Stimulated activated CD4-positive, alpha-beta T cell treated with anti-CD3 and anti-CD28 coated beads, Interleukin-12 subunit alpha, Interleukin-12 subunit beta, amount 100 ng/mL, for 4 hours (primary cell): ENCODE measurements at places on chromosomes 11 and 22.

DNA sequence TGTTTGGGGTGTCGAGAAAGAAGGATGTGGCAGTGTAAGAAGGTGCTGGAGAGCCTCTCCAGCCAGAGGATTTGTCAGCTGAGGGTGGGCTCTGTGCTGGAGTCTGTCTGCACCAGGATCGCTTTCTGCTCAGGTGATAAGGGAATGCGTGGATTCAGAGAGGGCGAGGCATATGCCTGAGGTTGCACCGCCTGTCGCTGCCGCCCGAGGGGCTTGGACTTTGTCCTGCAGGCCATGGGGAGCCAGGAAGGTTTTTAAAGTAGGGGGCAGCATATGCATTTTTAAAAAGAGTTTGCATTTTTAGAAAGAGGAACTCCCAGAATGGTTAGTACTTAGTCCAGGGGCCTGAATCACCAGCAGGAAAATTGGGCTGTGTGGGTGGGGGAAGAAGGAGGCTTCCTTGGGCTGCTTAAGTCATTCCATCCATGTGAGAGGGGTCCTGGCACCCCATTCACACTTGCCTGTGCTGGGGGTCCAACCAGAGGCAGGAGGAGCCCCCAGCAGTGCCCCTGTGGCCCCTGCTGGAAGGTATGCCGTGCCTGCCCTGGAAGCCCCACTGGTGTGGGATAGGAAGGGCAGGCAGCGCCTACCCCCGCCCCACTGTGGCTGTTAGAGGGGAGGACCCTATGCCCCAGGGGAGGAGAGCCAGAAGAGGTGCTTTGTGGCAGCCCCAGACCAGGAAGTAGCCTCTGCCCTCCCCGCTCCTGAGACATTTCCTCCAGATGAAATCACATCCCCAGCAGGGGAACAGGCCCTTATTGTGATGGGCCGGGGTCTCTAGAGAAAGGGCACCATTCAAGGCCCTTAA is 35.8 kb upstream of the MYRF start:
- DNase-seq, result no peak

- no peak for DNase-seq
Measured at GRCh38 chr11:117910941-117911655, 18.1 kb downstream of the TMPRSS13 start.

DNA sequence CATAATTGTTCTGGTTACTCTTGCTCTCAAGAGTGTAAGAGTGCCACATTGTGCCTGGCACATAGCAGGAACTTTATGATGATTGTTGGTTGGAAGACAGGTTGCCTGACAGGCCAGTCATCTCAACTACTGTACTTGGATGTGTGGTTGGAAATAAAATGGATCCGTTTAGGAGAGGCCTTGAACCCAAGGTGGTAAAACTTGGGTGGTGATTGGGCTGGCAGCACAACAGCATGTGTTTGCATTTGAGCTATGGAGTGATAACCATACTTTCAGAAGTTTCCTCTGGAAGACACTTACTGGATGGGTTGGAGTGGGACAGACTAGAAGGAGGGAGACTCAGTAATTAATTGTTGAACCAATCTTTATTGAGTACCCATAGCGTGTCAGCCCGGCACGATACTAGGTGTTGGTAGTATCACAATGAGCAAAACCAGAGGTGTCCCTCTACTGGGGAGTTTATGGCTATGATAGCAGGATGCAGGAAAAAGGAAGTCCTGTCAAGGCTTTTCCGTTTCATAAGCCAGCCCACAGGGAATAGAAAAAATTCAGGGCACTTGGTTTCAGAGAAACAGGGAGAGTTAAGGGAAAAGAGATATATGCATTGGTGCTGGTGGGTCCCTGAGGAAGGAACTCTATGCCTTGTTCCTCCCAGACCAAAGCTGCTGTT is 3.1 kb upstream of the TMEM109 start:
- no peak for DNase-seq

GRCh38 chr11:70703141-70704064 is 305.1 kb downstream of the CTTN start:
- DNase-seq, result no peak

- no peak for DNase-seq
Measured at GRCh38 chr11:117823294-117823945, 1.1 kb downstream of the FXYD2 start.

DNA sequence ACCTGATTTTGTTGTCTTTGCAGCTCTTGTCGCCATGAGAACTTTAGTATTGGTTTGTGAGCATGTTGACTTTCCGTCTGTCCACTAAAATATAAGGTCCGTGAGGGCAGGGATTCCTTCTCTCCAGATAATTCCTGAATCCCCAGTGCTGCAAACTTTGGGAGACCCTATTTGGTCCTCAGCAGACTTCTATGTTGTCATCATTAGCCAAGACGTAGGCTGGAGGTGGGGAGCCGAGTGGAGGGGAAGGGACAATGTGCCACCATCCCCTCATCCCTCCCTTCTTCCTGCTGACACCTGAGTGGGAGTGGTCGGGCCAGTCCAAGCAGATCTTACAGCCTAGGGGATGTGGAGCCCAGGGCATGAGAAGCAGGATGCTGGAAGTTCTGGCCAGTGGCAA is 690.6 kb downstream of the TBC1D22A start:
- DNase-seq, result no peak

DNA sequence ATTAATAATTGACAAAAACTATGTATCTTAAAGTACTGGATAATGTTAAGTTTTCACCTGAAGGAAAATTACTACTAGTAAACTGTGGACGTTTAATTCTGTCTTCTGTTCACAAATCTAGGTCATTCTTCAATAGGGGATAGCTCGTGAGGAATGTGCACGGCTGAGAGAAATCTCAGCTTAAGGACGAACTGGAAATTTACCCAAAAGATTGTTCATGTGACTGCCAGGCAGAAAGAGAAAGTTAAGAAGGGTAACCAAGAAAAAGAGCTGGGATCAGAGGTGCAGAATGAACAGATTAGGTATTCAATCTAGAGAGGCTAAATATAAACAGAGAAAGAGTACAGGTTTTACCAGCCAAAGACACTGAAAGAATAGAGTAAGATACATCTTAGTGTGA is 245.3 kb downstream of the CASP12 start:
- DNase-seq, result no peak

- DNase-seq, result no peak
Measured at GRCh38 chr11:11898648-11899047, 56.9 kb downstream of the USP47 start.

DNA sequence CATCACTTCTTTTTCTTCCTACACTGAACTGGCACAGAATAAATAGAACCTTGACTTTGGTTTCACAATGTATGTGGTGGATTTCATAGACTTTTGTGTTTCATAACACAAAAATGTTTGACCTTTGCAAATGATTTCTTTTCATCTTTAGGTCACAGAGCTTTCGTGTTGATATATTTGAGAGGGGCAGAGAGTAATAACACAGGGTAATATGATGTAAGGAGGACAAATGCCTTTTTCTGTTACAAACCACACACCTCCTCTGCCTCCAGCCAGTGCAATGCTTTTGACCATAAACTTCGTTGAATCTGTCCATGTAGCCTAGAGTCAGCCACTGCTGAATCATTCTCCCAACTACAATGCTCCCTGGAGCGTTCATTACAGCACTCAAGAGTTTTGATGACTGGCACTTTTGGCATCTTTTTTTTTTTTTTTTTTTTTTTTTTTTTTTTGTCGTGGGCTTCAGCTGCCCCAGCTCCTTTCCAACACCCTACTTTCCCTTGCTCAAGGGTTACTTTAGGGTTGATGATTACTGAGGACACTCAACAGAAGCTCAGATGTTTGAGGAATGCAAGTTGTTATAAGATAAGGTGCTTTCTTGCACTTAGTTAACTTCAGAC is 11.4 kb upstream of the CAT start:
- no peak for DNase-seq

DNA sequence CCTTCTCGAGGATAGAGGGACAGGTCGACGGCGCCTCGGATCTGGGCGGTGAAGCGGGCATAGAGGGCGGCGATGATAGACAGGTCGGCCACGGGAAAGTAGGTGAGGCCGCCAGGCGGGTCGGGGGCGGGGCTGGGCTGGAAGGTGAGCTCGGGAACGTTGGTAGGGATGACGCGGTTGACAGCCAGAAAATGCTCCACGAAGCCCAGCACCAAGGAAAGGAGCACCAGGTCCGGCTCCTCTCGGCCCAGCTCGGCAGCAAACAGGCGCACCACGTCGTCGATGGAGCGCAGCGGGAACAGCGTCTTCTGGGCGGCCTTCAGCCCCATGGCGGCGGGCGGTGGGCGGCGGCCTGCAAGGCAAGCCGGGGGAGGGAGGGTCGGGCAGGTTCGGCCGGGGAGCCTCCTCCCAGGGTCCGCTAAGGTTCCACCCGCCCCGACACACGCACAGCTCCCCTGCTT is 540 bp downstream of the MEN1 start:
- peak; percentile 26 for DNase-seq

- DNase-seq, result no peak
Measured at GRCh38 chr11:121650351-121651256, 197.8 kb upstream of the SORL1-AS1 start.

DNA sequence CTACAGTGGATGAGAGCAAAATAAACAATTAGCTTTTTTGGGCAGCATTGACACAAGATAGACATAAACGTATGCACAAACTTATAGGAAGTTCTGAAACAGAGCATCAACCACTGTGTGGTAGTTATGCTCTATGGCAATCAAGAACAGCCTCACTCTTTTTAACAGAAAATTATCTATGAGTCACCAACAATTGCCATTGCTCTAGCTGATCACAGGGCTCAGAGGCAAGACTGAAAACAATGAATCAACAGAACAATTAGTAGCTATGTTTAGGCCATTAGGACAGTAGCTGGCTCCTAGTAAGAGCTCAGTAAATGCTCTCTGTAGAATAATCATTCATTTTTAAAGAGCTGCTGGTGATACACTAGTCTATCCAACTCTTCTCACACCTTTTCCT is 34.9 kb upstream of the PICALM start:
- no peak for DNase-seq

GRCh38 chr11:9446230-9446629 is 14.6 kb upstream of the ZNF143 start:
- no peak for DNase-seq

GRCh38 chr11:112459001-112459400 is 198.3 kb upstream of the PLET1 start:
- no peak for DNase-seq

DNA sequence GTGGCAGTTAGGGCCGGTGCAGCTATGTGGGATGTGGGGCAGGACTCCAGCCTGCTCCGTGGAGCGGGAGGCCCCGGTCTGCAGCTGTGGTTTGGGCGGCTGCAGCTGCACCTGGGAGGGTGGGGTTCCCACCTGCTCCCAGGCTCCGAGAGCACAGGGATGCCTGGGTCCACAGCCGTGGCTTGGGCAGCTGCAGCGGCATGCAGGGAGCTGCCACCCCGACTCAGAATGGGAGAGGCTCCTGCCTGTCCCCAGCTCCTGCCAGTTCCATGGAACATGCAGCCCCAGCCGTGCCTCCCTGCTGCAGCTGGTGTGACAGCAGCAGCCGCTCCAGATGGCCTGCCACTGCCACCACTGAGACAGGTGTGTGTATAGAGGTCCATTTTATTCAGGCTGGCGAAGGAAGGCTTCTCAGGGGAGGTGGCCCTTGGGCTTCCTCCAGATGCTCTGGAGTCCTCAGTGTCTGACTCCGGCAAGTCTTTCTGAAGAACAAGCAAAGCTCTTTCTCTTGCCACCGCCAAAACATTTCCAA is 21.8 kb upstream of the UPK3A start:
- no peak for DNase-seq

DNA sequence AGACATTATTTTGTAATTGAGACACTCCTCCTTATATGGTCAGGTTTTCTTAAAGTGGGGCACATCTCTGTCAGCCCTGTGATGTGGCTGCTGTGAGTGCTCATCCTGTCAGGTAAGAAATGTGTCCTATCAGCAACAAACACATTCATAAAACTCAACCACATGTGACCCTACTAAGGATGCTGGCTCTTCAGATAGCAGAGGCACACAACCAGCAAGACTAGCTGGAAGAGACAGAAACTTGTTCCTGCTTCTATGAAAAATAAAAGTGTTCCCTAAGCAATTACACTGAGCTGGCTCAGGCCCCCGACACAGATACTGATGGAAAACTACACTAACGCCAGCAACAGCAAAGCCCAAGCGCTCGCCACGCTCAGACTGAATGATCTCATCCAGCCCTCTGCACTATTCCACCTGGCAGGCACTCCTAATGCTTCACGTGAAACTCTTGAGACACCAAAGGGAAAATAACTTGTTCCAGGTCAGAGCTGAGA is 49.8 kb upstream of the CYP2D6 start:
- DNase-seq, result peak; percentile 20

GRCh38 chr11:48080301-48080861 is 100.0 kb downstream of the PTPRJ start:
- no peak for DNase-seq

DNA sequence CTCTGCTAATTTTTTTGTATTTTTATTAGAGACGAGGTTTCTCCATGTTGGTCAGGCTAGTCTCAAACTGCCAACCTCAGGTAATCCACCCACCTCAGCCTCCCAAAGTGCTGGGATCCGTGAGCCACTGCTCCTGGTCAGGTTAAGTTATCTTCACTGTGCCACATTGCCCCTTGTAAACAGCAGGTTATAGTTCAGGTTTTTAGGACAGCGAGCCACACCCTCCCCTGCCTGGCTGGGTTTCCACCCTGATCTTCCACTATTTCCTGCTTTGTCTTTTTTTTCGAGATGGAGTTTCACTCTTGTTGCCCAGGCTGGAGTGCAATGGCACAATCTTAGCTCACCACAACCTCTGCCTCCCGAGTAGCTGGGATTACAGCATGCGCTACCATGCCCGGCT is 16.1 kb downstream of the ACO2 start:
- no peak for DNase-seq

- no peak for DNase-seq
Measured at GRCh38 chr22:49667236-49667635, 160.4 kb downstream of the BRD1 start.

- no peak for DNase-seq
Measured at GRCh38 chr11:30016588-30017363, at the start of gene KCNA4. Gene KCNA4, minus strand, starts transcription at chr11:30017030. Its CDS starts 4,352 bp downstream, at chr11:30012678.

DNA sequence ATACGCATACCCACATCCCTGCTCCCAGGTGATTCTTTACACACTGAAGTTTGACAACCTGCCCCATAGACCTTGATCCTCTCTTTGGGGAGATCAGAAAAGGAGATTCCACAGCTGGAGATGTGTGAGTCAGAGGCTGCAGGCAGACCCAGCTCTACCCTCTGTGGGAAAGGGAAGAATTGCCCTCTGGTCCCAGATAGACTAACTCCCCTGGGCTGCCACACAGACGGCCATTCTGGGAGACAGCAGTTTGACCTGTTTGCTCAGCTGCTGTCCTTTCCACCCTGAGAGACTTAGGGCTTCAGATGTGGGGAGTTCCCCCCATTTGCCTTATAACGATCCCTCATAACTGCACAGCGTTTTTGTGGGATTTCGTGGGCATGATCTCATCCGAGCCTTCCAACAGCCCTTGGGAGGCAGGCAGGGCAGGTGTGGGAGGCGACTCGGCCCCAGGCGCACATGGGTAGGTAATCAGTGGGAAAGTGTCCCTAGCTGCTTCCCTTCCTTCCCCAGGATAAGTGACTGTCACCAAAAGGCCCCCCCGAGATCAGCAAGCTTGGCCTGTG is 14.1 kb downstream of the FAM83F start:
- DNase-seq, result no peak

DNA sequence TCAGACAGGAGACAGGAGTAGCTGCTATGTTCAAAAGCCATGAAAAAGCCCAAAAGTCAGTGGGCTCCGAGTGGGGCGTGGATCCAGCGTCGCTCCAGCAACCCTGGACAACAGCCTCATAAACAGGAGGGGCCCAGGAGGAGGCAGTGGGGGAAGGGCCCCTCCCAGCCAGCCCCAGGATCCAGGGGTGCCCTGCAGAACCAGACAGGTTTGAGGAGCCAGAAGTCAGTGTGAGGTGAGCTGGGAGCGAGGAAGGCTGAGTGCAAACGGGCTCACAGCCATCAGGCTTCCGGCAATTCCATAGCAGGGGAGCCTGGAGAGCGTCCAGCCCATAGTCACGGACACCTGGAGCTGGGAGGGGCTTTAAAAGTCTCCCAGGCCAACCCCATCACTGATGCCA is 217.7 kb downstream of the MN1 start:
- DNase-seq, result no peak
